T-helper 17 cell (primary cell): ENCODE measurements at places on chromosomes 1 and 21.

GRCh38 chr1:59396387-59396786 is 99.5 kb downstream of the FGGY start:
- no peak for DNase-seq

DNA sequence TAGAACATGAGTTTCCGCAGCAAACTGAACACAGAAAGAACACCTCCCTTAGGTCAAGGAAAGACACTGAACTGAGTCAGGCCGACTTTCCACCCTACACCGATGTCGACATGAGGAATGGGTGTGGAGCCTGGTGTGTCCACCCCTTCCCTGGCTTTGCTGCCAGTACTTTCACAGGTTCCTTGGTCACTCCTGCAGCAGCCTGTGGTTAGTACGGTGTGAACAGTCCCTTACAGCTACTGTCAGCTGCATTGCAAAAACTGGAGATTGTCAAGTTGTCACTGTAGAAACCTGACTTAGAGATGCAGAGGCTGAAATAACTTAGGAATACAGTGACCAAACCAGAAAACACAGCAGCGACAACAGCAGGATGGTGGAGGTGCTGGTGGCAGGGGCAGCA is 7.1 kb downstream of the PGLYRP3 start:
- DNase-seq, result no peak

- no peak for DNase-seq
Observed at GRCh38 chr1:211634461-211634860, 41.0 kb downstream of the NEK2 start.

- DNase-seq, result no peak
Observed at GRCh38 chr1:41773842-41774241, 144.9 kb downstream of the HIVEP3 start.

GRCh38 chr1:21534674-21535378 is 25.6 kb downstream of the ALPL start:
- DNase-seq, result no peak

- DNase-seq, result no peak
Observed at GRCh38 chr1:246793356-246793896, 69.2 kb downstream of the SCCPDH start.

DNA sequence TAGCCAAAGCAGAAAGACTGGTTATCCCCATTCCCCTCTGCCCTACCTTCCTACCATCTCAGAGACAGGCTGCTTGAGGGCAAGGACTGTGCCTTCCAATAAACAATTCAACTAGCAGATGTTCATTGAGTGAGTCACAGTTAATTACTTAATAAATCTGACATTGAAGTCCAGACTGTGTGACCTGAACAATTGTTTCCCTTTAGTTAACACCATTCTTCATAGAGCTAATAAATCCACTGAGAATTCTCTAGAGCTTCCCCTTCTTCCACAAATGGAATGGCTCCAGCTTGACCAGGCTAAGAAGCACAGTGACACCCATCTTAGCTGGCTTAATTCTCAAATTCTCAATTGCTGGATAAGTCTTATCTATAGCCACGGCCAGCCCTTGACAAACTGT is 61.9 kb upstream of the GJA5 start:
- DNase-seq, result no peak

- no peak for DNase-seq
Observed at GRCh38 chr1:159972443-159973205, 18.6 kb upstream of the SLAMF9 start.

- DNase-seq, result no peak
Observed at GRCh38 chr1:96967311-96967710, 245.7 kb downstream of the PTBP2 start.

- DNase-seq, result no peak
Observed at GRCh38 chr1:156148216-156148615, 5.2 kb upstream of the SEMA4A start.

GRCh38 chr21:41630249-41630648 is 122.3 kb upstream of the TMPRSS2 start:
- DNase-seq, result no peak

GRCh38 chr1:72253132-72253531 is 29.2 kb downstream of the NEGR1 start:
- no peak for DNase-seq

DNA sequence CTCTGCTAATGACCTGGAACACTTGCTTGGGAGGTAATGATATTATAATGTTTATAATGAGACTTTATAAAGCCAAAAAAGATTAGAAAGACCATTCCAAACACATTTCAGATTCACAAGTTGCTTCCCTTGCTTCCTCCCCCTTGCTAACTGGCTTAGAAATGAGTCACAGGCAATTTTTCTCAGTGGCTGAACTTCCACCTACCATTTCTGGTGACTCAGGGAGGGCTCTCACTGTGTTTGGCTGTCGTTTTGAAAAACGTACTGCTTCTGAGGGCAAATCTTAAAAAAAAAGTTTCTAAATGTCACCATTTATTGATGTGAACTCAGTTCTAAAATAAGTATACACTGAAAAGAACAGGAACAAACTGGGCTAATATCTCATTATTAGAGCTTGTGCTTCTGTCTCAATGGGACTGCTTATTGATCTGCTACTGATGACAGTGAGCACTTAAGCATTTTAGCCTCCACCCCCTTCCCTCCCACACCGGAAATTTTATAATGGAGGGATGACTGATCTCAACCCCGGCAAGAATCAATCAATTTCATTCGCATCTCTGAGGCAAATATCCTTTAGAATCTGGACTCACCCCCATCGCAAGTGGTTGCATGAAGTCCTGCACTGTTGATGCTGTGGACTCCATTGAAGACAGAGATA is 278.3 kb downstream of the KCTD3 start:
- DNase-seq, result no peak

DNA sequence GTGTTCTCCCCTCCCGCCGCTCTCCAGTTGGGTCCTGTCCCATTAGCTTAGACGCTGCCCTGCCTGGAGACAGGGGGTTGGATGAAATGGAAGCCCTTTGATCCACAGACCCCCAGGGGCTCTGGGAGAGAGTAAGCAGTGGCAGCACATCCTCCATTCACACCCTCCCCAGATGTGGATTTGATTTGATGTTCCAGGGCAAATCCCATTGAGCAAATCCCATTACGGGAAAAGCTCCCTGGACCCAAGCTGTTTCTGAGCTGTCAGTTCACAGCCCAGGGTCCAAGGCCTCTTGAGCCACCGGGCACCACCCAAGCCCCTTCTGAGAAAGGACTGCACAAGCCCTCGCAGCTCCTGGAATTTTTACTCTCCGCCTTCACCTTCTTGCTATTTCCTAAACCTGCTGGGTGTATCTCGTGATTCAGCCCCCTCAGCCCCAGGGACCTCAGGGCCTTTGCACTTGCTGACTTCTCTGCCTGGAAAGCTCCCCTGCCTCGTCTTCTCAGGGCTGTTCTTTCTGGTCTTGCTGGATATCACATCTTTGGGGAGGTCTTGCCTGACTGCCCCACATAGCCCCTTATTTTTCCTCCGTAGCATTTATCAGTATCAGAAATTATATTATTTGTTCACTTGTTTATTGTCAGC is 101.1 kb downstream of the PAX7 start:
- DNase-seq, result no peak

DNA sequence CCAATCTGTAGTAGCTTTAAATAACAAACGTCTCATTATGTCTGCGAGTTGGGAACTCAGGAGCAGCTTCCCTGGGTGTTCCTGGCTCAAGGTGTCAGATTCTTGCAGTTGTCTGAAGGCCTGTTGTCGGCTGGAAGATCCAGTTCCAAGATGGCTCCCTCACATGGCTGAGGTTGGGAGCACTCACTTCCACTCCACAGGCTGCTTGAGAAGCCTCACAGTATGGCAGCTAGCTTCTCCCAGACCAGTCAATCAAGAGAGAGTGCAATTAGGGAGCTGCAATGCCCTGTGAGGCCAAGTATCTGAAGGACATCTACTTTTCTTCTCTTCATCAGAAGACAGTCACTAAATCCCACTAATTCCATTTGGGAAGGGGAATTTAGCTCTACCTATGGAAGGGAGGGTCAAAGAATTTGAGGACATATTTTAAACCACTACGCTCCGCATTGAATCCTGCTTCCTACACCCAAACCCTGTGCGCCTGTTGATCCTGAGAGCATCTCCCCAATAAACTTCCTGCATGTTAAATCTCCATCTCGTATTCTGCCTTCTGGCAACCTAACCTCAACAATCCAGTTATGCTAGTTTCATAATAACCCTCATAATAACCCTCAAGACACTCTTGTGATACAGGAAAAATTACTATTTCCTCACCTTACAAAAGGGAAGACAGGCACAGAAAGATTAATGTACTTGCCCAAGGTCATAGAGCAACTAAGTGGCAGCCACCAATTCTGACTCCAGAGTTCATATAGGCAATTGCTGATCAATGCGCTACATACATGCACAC is 3.6 kb upstream of the VPS26C start:
- no peak for DNase-seq

GRCh38 chr1:179883745-179884138 is 1.7 kb downstream of the TOR1AIP1 start:
- peak; percentile 22 for DNase-seq

DNA sequence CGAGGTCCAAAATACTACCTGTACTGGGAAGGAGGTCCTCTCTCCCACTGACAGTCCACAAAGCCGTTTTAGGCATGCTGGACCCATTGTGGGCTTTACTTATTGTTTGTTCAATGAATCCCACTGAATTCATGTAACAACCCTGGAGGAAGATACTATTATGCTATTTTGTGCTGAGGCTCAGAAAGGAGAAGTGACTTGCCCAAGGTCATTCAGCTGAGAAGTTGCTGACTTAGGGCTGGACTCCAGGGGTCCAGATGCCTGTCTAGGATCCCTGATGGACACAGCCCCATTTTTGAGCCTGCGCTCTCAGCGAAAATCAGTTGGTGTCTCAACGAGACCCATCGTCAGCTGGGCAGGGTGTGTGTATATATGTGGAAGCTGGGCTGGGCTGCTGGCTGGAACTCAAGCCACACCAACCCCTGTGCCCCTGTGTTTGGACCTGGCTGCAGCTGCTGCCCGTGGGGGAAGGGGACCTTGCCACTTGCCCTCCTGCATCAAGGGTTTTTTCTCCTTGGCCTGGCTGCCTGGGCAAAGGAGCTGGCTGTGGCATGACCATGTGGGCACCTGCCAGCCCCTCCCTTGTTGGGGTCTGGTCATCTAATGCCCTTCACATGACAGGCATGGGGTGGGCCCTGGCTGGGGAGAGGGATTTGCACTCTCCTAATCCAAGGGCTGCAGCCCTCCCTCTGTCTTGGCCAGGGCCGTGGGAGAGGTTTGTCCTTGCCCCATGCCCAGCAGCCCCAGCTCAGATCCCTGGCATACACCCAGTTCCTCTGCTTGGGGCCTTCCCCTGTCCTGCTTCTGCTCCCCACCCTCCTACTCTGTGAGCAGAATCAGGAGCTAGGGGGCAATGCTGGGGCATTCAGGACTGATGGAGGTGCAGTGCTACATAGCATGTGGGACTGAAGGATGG is 15.0 kb downstream of the KCNQ4 start:
- no peak for DNase-seq

- no peak for DNase-seq
Observed at GRCh38 chr1:164625004-164625617, 66.1 kb downstream of the PBX1 start.

- DNase-seq, result no peak
Observed at GRCh38 chr1:17922833-17923232, 167.7 kb downstream of the ACTL8 start.

DNA sequence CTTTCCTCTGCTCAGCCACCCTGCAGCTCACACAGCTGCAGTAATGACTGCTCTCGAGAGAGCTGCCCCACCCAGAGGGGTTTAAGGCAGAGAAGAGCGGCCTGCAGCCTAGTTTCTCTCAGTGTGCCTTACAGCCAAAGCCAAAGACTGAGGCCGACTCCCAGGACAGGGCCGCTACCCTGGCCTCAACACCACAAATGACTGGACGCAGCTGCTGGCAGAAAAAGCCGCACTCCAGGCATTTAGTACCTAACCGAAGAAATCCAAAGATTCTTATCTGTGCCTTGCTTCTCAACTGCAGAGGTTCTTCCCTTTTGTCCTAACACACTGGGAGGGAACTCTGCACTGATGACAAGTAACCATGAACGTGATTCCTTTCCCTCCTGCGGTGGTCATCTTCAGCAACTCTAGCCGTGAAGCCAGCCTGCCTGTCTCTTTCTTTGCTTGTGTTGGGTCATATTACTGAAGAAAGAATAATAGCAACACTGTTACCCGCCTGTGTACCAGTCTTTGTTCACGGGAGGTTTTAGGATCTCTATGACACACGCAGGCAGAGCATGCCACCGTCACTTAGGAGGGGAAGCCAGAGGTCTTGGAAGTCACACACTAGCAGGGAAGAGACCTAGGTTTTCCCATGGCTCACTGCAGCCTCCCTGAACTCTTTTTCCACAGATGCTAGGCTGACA is 202.7 kb downstream of the RHOU start:
- no peak for DNase-seq

GRCh38 chr21:35232545-35233176 is 183.6 kb upstream of the RUNX1 start:
- DNase-seq, result no peak

DNA sequence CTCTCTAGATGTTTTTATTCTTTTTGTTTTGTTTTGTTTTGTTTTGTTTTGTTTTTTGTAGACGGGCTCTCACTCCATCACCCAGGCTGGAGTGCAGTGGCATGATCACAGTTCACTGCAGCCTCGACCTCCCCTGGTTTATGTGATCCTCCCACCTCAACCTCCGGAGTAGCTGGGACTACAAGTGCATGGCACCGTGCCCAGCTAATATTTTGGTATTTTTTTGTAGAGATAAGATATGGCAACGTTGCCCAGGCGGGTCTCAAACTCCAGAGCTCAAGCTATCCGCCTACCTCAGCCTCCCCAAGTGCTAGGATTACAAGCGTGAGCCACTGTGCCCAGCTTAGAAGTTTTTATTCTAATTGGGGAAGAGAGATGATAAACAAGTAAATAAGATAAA is 13.3 kb upstream of the TP53BP2 start:
- DNase-seq, result no peak

DNA sequence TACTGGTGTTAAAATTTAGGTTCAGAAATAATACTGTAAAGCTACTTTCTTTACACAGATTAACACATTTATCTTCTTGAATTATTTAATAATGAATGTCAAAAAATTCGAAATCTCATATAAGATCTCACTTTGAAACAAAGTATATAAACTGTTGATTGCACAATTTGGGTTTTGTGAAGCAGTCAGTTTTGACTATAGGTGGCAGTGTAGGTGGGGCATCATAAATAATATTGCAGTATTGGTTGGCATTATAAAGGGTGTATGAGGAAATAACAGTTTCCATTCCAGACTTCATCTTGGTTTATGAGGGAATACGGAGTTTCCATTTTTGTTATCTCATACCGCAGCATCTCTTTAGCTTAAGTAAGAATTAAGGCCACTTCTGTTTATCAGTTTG is 49.9 kb downstream of the SUCO start:
- no peak for DNase-seq
